ENCODE measurements at places on chromosomes 11 and 22.

DNA sequence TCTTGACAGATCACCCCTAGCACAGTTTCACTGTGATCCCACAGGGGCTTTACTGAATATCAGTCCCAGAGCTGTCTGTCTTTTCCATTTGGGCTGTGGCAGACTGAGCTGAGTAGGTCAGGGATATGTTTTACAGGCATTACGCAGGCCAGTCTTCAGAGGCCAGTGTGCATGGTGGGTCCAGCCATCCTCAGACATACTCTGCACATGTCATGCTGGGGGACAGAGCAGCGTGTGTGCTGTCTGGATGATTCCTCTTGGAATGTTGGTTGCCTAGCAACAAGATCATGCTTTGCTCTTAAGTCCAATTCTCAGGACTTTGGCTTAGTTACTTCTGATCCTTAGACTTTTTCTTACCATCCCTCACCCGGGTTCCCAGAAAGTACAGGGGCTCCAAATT, 736.5 kb downstream of the DLG2 start:
- DNase-seq: no peak

DNA sequence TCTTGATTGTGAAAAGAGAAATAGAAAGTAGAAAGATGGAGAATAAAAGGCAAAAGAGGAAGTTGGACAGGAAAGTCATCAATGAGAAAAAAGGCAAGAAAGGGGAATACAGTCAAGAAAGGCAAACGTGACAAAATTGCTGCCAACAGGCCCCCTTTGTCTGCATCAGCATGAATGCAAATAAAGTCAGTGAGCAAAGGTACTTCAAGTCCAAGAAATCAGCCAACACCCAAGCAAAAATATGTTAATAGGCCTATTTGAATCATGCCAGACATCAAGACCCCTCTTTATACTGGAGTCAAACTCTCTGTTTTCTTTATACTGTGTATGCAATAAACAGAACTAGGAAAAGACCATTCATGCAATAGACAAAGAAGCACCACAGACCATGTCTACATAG, 34.3 kb downstream of the GUCY1A2 start:
- DNase-seq: no peak

DNA sequence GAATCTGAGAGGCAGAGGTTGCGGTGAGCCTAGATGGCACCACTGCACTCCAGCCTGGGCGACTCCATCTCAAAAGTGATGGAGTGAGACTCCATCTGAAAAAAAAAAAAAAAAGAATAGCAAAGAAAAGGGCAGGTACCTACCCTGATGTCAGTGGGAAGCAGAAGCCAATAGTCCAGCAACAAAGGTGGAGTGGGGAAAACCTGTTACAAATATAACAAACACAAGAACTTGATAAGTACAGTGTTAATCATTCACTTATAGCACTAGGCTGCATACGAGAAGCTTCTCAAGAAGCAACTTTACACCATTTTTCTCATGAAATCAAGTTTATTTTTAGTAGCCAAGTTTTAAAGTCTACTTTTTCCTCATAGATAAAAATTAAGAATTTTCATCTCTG, 62.5 kb upstream of the YWHAH start:
- no peak for DNase-seq

DNA sequence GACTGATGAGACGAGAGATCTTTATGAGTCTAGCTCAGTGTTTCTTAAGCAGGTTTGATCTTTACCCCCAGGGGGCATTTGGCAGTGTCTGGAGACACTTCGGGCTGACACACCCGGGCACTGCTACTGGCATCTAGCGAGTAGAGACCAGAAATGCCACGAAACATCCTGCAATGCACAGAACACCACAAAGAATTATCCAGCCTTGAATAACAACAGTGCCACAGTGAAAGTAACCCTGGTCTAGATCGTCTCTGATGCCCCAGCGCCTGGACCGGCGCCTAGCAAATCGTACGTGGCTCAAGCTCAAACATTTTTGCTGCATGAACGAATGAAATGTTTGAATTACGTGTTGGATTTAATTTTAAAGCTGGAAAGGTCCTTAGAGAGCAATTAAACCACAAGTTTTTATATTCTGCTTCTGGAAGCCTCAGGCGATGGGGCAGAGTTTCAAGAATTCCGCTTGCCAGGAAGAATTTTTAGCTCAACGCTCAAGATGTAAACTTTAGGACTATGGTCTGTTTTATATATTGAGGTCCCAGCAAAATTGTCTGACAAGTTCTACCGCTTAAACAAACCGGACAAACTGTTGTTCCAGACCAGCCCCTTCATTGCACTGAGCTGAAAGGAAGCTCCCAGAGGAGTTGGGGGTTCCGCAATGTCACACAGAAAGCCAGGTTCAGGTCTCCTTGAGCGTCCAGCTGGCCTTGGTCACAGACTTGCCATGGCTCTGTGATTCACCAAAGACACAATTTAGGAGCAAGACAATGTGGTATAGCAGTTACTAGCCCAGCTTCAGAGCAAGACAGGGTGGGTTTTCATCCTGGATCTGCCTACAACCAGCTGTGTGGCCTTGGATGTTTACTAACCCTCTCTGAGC, 44.2 kb upstream of the SMTN start:
- DNase-seq: peak; percentile 54

- DNase-seq: no peak
Observed at GRCh38 chr11:13227676-13228255, 49.8 kb upstream of the BMAL1 start.

DNA sequence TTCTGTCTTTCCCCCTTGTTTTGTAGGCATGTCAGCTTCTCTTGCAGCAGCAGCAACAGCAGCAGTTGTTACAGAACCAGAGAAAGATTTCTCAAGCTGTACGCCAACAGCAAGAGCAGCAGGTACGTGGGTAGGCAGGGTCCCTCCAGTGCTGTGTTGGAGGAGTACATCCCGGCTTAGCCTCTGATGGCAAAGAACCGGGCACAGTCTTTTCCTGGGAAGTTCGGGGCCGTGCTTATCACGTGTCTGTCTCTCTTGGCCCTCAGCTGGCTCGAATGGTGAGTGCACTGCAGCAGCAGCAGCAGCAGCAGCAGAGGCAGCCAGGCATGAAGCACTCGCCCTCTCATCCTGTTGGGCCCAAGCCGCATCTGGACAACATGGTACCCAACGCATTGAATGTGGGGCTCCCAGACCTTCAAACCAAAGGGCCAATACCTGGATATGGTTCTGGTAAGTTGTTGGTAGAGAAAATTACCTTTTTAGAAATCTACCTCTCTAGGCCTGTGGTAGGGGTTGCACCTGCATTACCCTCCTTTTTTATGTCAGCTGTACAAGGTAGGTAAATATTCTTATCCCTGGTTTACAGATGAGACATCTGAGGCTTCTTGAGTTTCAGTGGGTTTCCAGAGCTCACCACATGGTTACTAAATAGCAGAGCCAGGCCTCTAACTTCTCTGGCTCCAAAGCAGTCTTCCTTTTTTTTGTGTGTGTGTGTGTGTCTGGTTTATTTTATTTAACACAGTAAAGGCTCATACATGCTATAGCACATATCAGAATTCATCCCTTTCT, 45.2 kb upstream of the ADSL start:
- DNase-seq: no peak

- DNase-seq: peak; percentile 83
Observed at GRCh38 chr11:120923866-120924508, 99.9 kb upstream of the TBCEL start.

- DNase-seq: no peak
Observed at GRCh38 chr11:120295099-120295498, 30.0 kb upstream of the TLCD5 start.

DNA sequence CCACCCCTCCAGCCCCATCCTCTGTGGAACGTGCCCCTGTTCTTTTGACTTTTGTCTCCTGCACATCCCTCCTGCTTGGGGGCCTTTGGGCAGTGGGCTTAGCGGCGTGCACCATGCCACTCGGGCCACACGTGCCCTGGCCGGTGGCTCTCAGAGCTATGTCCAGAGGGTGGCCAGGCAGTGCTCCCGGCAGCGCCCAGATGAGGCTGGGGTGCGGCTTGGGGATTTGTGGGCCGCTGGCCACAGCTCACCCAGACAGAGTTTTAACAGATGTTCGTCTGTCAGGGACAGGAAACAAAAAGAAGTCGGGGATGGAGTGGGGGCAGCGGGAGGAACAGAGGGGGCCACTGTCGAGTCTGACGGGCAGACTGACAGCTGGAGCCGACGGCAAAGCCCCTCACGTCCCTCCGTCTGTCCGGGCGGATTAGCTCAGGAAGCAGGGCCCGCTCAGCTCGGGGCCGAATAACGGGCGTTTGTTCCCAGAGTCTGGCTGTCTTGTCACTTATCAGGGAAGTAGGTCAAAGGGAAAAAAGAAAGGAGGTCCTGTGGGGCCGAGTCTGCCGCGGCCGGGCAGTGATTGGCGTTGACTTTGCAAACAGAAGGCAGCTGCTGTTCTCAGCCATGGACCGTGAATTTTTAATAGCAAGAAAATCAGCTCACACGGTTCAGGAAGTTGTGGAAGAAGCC, 61.6 kb downstream of the LRP5 start:
- DNase-seq: peak; percentile 63

DNA sequence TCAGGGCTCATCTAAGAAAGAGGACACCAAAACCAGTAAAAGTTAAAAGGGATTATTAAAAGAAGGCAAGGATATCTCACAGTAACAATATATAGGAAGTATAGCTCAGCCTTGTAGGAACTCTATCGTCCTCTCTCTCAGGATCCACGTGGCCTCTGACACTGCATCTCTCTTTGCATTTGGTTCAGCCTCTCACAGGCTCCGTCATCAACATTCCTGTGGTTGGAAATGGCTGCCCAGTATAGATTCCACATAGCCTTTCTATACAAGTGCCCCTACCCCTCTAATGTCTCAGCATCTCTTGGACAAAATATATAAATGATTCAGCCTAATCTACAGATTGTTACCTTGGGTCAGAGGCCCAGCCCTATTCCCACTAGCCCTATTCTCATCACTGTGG, 101.3 kb upstream of the DBX1 start:
- no peak for DNase-seq

- DNase-seq: no peak
Observed at GRCh38 chr22:36010090-36010489, 18.5 kb downstream of the RBFOX2 start.

- peak; percentile 87 for DNase-seq
Observed at GRCh38 chr11:67382276-67383136, 9.1 kb upstream of the CLCF1 start.

GRCh38 chr11:15727520-15727914, 612.8 kb downstream of the INSC start:
- DNase-seq: no peak

- DNase-seq: no peak
Observed at GRCh38 chr22:49269371-49269770, 558.3 kb downstream of the BRD1 start.

DNA sequence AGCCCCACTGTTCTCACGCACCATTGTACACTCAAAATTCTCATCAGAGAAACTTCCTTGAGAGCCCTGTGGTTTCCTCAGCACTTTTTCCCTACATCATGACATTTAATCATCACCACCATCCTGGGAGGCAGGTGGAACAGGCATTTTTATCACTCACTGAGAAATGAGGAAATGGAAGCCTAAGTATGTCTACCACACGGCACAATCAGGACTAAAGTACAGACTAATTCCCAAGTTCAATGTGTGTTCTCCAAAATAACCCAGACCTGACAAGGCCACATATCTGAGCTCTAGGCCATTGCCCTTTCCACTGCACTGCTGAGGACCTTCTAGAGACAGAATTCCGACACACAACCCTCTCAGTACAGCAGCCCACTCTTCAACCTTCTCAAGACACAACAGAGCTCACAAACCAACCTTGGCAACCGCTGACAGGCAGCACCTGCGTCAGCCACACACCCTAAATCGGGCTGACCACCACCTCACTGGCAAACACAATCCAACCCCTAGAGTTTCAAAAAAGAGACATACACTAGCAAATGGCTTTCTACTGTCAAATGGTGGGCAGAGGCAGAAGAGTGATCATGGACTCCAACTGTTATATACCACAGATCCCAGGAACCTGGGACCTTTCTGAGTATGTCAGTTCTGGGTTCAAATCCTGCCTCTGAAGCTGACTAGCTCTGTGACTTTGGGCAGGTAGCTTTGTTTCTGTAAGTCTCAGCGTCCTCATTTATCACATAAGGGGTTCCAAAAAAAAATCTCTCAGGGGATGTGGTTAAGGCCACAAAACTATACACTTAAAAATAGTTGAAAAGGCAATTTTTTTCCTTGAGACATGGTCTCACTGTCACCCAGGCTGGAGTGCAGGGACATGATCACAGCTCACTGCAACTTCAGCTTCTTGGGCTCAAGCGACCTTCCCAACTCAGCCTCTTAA, 16.3 kb downstream of the SMCO4 start:
- no peak for DNase-seq
